ENCODE measurements at places on chromosomes 5 and 9. TPM values are rescaled to one million over a fixed set of nuclear protein-coding genes. Genes with fewer than 3 reads are reported as not detected.

DEPDC1B gene
- 34.9 TPM for total RNA-seq

GRCh38 chr9:116325924-116326323, 172.3 kb downstream of the PAPPA start:
- DNase-seq = no peak

DNA sequence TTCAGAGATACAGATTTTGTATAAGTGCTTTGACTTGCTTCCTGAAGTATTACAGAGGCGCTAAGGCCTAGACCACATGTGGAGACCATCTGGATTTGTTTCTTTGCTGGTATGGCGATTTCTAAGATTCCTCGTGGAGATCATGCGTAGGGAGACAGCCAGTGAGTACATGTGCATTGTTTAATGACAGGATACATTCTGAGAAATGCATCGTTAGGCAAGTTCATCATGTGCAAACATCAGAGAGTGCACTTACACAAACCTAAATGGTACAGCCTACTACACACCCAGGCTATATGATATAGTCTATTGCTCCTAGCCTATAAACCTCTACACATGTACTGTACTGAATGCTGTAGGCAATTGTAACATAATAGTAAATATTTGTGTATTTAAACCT, 16.5 kb upstream of the CEP120 start:
- peak; percentile 45 for DNase-seq

- DNase-seq = no peak
These were observed 137.0 kb downstream of the RXRA start for GRCh38 chr9:134463280-134463679.

DDX4 gene
- total RNA-seq = not detected

CDC20B gene
- total RNA-seq = not detected

DNA sequence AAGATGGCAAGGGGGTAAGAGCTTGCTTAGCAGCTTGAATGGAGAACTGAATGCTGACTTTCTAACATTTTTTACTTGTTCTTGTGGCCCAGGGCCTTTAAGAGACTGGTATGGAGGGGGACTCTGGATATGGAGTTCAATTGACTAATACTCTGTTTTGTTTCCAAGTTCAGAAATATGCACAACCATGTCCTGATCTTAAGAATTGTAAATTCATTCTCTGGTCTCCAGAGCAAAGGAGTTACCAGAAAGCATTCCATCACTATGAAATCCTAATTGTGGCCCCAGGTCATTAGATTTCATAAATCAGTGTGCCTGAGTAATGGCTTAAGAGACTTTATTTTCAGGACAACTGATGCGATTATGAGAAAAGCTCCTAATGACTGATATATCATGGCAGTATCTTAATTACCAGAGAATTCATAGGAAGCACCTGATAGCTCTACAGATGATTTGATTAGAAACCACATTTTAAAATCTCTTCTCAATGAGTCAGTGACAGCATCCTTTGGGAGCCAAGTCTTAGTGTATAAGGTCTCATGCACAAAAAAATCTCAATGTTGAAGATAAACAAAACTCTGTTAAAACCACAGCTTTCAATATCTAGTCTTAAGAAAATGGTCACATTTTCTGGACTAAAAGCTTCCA, 613.6 kb upstream of the KLF4 start:
- no peak for DNase-seq

- DNase-seq = peak; percentile 71
These were observed 7.5 kb upstream of the RAPGEF1 start for GRCh38 chr9:131747352-131747751.

DNA sequence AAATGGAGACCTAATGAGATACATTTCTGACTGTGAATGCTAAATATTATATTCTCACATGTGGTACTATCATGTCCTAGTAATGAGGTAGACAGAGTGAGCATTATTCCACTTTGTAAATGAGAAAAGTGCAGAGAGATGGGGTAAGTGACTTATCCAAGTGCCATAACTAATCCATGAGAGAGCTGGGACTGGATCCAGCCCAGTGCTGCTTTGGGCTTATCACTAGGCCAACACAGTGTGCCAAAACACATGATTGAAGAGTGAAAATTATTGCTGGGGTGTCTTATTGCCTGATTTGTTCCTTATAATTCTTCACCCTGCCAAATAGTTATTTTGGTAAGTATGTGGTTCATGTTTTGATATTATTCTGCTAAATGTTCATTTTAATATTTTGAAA, 442.2 kb upstream of the GRAMD2B start:
- no peak for DNase-seq

GRCh38 chr5:88672644-88673252, 210.2 kb downstream of the MEF2C start:
- DNase-seq = peak; percentile 49

DNA sequence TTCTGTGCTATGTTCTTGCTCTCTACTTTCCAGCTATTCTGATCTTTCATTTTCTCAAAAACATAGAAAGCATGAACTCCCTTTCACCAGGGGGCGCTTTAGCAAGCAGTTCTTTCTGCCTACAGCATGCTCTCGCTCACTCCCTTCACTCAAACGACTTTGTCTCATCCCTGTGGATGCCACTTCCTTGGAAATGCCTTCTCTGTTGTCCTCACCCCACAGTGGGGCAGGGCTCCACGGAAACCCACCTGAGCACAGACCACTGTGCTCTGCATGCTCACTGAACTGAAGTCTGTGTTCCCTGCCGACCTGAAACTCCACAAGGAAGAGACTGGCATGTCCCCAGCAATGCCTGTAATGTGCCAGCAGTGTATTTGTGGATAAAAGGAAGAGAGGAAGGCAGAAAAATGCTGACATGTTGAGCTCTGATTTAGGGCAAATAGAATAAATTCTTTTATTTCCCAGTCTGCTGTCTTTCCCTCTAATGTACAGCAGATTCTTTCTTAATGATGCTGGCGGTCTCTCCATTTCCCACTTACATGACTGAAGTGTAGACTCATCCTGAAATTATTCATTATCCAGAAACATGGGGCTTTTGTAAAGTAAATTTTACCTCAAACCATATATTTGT, 4.9 kb upstream of the ROR2 start:
- peak; percentile 80 for DNase-seq

DNA sequence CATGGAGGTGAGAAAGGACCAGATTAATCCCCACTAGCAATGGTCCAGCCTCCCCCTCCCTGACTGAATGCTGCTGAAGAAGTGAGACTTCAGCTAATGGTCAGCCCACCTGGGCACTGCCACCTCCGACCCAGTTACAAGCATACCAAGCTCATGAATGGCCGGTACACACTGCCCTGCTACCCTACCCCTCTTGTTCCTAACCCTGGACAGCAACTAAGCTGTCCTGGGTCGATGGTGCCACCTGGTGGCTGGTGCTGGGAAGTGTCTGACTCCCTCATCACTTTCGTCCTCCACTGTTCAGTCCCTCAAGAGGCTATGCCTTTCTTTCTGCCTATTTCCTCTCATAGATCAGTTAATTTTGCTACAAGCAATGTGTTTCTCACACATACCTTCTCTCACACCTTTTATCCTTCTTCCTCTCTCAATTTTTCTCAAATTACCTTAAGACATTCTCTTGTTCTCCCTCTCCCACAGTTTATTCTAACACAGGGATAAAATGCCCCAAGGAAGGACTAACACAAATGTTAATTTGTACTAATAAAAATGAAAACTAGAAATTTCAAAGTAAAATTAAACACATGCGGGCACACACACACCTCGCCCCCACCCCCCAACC, 42.4 kb downstream of the PAX5 start:
- peak; percentile 60 for DNase-seq

DNA sequence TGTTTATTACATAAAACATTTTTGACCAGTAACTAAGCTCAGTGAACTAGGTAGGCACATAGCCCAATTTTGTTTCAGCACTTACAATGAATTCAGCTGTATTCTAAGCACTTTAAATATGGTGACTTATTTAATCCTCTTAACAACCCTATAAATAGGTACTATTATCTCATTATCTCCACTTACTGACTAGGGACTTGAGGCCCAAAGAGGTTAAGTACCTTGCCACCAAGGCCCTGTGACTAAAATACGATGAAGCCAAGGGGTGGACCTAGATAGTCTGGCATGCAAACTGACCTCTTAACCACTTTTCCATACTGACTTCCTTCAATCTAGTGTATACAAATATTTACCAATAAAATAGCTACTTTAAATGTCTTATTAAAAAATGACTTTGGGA, 266.4 kb downstream of the ZNF608 start:
- DNase-seq = no peak

DNA sequence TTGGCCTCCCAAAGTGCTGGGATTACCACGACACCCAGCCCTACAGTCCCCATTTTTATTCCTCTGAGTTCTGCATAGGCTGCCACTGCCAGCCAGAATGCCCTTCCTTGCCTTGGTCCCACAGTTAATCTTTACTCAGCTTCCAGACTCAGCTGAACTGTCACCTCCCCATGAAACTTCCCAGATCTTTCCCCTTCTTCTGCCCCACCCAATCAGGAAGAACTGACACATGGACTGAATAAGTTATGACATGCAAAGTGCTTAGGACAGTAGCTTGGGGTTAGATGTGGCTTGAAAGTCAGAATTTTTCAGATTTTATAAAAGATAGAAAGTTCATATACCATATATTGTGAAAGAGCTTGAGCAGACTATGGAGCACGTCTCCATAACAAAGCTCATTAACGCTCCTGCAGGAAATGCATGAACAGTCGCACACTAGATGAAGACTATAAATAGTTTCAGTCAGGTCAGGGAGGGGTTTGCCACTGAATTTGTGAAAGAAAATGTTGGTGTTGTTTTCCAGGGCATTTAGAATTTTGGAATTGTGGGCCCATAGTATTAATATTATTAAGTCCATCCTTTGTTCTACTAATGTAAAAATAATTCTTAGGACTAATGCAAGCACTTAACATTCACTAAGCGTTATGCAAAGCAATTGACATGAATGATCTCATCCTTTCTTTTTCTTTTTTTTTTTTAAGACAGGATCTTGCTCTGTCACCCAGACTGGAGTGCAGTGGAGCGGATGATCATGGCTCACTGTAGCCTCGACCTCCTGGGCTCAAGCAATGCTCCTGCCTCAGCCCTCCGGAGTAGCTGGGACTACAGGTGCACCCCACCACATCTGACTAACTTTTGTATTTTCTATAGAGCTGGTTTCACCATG, 36.1 kb upstream of the DENND1A start:
- DNase-seq = no peak

DNA sequence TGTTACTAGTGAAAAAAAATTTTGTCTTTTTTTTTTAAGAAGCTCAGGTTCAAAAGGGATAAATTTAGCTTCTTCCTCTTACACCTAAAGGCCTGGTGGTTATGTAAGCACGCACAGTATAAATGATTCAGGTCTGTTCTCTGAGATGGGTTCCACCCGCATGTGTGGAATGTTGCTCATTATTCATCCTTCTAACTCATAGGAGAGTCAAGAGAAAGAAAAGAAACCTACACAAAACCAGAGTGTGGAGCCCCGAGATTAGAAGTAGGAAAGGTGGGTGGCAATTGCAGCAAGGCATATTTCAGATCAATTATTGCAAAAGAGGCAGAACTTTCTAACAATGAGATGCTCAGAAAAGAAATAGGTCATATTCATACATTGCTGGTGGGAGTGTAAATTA, 13.5 kb downstream of the PLAC8L1 start:
- no peak for DNase-seq

NSUN2 gene
- 111 TPM for total RNA-seq

GRCh38 chr5:124841829-124842712, 95.6 kb upstream of the ZNF608 start:
- DNase-seq = no peak

GRCh38 chr9:13939701-13940490, 374.0 kb downstream of the NFIB start:
- DNase-seq = no peak

DNA sequence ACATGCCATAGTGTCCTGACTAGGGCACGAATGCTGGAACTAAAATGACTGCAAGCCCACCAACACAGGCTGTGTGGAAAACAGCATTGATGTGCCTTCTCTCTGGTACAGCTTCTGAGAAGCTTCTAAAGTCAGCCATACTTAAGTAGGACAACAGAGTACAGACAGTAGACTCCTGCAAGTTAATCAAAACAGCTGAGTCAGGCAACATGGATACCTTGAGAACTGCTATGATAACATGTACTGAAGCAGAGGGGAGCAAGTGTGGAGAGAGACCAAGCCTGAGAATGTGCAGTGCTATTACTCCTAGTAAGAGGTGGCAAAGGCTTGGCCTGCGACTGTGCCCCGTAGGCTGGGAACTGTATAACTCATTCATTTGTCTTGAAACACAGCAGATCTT, 2.5 kb downstream of the ISCA1 start:
- DNase-seq = no peak

DNA sequence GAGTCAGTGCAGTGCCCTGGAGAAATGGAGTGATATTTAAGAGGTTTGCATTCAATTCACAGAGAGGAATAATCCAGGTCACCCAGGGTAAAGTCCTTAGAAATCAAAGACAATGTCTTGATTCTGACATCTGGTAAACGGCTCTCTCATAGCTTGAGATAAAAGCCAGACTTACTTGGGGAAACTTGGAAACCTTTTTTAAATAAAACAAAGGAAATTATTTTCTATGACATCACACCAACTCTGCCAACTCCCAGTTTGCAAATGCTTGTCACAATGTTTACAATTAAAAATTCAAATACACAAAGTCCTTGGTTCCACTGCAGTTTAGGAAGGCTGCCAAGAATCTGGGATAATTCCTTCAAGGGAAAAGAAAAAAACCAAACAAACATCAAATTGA, 255.1 kb upstream of the NREP start:
- no peak for DNase-seq

DNA sequence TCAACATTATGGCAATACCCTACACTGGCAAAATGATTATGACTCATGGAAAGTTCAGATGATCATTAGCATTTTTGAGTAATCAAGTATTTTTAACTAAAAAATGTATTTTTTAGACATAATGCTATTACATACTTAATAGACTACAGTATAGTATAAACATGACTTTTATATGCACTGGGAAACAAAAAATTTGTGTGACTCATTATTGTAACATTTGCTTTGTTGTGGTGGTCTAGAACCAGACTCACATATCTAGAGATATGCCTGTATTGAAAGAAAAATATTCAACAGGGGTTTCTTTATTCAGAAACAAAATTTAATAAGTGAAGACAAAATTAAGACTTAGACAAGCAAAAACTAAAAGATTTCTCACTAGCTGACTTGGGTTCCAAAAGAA, 385.3 kb upstream of the RIOK2 start:
- no peak for DNase-seq

MAST4 gene
- 4.7 TPM for total RNA-seq

DNA sequence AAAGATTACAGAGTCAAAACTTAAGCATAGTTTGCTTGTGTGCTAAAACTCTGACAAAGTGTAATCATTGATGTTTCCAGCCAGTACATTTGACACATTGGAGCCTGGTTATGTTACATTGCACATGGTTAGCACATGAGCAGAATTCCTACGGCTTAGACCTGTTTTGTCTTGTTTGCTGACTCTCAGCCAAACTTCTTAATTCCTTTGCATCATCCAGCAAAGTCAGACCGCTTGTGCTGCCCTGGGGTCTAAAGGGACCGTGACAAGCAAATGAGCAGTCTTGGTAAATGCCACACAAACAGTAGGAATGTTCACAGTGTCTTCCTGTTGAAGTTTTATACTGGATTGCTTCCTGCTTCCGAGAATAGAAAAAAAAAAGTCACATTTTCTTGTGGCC, 72.0 kb upstream of the ENTREP1 start:
- peak; percentile 37 for DNase-seq

TEX48 gene
- not detected for total RNA-seq

All from A673 (cell line).